Skeletal muscle cell (primary cell): ENCODE measurements at places on chromosomes 4 and X.

GRCh38 chr4:86100539-86101215, 259.2 kb downstream of the MAPK10 start:
- no peak for DNase-seq

GRCh38 chrX:37474478-37474877, 97.0 kb upstream of the LANCL3 start:
- no peak for DNase-seq

GRCh38 chrX:102345916-102346315, 93.9 kb downstream of the NXF2B start:
- no peak for DNase-seq

- DNase-seq, result no peak
Observed at GRCh38 chr4:10015140-10015753, 6.0 kb downstream of the SLC2A9 start.

GRCh38 chrX:6667048-6667768, 132.3 kb upstream of the VCX3A start:
- no peak for DNase-seq

- no peak for DNase-seq
Observed at GRCh38 chrX:44970709-44971108, 97.7 kb downstream of the KDM6A start.

- DNase-seq, result no peak
Observed at GRCh38 chr4:169675825-169676224, 55.4 kb downstream of the CLCN3 start.

DNA sequence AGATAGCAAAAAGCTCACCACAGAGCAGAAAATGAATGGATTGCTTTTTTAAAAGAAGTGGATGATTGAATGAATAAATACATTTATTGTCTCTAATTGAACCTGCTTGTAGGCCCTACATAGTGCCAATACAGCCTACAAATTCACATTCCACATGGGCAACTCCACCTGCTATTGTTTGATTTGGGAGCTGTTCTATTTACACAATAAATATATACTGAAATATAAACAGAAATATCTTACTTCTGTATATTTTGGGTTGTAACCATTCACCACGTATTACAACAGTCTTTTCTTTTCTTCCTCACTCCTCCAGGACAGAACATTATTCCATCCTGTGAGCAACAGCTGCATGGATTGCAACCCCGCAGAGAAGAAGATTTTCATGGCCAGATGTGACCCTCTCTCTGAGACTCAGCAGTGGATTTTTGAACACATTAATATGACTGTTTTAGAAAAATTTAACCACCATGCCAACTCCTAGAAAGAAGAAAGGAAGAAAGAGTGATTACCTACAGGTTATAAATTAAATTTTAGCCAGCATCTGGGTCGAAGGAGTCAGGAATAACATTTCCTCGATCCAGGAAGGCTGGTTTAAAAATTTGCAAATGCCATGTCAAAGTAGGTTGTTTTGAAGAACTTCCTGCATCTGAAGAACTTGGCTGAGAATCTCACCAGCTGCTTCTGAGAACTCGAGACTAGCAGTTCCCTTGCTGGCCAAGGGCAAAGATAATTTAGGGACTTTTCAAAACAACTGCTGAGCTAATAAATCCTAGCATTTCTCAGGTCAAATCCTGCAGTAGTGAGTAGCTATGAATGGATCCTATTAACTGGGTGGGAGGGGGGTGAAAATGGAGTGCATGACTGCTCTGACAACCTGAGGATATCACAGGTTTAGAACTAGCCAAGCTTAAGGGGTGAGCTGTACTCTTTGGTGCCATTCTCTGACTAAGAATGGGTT, 128.7 kb upstream of the GALNT7 start:
- DNase-seq, result peak; percentile 30

GRCh38 chr4:113302051-113302450, 252.6 kb downstream of the ANK2 start:
- no peak for DNase-seq

- DNase-seq, result peak; percentile 25
Observed at GRCh38 chr4:130486186-130486585, 1390.2 kb downstream of the C4orf33 start.

DNA sequence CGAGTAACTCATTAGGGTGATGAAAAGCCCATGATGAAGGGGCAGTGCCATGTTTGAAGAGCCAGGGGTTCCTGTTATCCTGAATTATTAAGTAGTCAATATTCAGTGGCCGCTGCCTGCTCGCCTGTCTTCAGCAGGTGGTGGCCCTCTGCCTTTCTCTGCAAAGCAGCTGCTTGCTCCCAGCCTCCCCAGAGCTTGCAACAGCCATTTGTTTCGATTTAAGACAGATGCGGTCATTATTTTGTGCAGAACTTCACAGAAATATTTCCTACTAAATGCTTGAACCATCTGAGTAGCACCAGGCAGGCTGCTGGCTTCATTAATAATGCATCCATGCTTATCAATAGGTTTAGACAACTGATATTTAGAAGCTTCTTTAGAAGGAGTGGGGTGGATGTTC, 104.3 kb upstream of the TTC29 start:
- no peak for DNase-seq

DNA sequence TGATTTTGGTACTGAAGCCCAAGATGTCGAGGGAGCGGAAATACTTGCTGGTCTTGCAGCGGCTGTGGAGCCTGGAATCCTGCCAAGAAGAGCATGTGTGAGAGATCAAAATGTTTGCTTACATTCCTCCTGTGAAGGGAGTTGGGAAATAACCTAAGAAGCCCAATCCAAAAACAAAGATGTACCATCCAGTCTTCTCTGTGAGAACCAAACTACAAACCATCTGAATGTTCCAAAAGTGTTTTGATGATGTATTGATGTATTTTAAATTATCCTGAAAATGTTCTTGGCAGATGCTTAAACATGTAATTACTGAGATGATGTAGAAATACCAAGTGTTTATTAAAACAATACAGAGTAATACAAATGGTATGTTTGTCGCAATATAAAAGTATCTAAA, 10.1 kb upstream of the ADH1A start:
- peak; percentile 95 for DNase-seq

- DNase-seq, result no peak
Observed at GRCh38 chrX:15721911-15722310, 16.2 kb upstream of the CA5B start.
